ENCODE measurements at places on chromosomes 3 and 15.

DNA sequence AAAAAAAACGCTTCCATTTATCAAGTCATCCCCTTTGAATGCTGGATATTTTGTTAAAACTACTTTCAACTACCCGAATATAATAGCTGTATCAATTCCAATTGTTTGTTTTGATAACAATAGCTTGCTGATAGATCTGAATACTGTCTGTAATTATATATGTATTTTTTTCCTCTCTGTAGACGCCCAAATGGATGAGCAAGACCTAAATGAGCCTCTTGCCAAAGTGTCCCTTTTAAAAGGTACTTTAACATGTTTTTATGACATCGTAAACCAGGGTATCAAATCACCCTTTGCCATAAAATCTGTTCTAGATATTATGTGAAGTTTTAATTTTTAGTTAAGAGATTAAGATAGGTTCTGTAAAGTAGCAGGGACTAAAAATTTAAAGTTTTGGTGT lies 111.5 kb upstream of the FLNB start:
- no peak for DNase-seq

- no peak for DNase-seq
Observed at GRCh38 chr3:82093641-82094040, 332.2 kb upstream of the GBE1 start.

GRCh38 chr3:69748503-69748902 lies 9.2 kb downstream of the MITF start:
- DNase-seq = no peak

DNA sequence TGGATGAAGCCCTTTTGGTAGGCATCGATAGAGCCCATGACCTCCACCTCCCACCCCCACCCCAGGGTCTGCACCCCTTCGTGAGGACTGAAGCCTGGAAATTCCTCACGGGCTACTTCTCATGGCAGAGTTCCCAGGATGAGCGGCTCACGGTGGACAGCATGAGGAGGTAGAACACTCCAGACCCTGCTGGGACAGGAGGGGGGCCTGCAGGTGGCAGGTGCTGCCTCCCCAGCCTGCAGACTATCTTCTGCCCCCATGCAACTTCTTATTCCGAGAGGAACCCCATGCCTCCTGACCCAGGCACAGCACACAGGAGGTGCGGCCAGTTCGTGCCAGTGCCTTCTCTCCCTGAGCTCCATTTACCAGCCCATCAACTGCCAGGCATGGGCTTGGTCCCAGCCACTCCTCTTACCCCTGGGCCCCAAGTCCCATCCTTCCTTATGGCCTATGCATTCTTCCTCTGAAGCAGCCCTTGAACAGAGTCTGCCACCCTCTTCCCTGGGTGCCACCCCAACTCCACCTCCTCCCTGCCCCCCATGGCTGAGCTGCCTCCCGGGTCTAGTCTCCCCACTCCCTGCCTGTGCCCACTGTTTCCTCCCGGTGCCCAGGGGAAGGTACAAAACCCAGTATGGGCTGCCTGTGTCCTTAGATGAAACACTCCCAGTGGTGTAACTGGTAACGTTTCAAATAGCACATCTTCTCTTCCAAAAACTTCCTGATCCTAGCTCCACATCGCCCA lies 8.4 kb downstream of the TBC1D21 start:
- DNase-seq = no peak

DNA sequence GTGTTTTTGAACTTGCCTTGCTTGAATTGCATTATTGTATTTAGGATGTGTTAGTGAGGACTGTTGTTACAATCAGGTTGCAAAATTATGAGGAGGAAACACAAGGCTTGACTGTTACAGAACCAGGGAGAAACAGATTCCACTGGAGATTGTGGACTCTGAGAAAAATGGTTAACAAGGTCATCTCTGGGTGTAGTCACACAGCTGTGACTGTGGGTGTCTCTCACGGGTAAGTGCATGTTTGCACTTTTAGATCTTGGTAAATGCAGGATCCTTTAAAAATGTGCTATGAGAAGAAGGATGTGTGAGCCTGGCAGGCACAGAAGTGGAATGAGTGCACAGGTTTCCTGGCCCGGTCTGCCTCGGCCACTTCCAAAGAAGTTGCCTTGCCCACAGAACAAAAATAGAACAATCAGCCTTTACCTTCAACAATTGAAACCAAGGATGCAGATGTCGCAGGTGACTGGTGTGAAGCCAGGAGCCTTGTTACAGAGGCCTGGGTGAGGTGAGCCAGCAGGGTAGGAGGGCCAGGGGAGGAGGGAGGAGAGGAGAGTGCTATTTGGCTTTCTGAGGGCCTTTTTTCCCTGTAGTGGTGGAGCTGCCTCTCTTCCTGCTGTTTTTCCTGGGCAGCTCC lies 68.0 kb downstream of the ABHD5 start:
- no peak for DNase-seq

DNA sequence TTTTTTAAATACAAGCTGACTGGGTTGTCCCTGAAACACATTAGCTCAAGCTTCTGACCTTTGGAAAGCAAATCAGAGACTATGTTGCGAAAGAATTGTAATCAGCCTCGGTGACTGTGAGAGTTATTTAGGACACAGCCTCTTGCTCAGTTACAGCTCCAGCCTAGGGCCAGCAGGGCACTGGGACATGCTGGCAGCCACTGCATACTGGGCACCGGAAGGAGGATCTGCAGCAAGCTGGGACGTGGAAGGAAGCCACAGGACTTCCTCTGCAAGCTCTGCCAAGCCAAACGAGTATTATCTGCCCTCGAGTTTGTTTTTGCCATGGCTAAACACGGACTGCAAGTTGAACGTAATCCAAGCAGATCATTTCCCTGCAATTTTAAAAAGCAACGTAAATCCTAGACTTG lies 24.4 kb upstream of the COPG1 start:
- no peak for DNase-seq

DNA sequence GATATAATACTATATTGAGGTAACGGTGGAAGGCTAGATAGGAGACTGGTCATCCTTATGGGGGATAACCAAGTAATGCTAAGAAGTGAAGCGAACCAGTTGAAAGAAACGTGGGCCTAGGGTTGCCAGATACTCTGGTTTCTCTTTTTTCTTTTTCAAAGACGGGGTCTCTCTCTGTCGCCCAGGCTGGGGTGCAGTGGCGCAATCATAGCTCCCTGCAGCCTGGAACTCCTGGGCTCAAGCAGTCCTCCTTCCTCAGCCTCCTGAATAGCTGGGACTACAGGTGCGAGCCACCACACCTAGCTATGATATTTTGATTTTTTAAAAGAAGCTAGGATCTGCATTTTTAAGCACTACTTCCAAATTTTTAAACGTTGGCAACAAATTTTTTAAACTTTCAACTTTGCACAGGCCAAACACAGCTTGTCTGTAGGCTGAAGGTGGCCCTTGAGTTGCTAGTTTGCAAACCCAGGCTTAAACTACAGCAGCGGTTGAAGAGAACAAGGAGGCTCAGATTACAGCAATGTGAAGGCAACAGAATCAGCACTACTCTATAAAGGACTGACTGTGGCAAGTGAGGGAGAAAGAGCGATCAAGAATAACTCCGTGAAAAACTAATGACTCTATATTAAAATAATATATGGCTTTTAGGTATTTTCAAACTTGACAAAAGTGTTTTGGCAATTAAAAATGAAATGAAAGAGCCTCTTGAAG lies 1.2 kb upstream of the RUBCN start:
- no peak for DNase-seq

GRCh38 chr15:37880009-37880834 lies 54.2 kb upstream of the TMCO5A start:
- no peak for DNase-seq

DNA sequence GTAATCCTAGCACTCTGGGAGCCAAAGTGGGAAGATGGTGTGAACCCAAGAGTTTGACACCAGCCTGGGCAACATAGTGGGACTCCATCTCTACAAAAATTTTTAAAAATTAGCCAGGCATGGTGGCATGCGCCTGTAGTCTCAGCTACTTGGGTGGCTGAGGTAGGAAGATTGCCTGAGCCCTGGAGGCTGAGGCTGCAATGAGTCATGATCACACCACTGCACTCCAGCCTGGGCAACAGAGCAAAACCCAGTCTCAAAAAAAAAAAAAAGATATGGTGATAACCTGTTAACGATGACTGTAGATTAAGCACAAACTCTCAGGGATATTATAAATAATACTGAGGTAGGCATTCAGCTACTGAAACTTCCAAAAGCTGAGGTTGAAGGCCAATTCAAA lies 107.5 kb downstream of the SLC49A4 start:
- no peak for DNase-seq

DNA sequence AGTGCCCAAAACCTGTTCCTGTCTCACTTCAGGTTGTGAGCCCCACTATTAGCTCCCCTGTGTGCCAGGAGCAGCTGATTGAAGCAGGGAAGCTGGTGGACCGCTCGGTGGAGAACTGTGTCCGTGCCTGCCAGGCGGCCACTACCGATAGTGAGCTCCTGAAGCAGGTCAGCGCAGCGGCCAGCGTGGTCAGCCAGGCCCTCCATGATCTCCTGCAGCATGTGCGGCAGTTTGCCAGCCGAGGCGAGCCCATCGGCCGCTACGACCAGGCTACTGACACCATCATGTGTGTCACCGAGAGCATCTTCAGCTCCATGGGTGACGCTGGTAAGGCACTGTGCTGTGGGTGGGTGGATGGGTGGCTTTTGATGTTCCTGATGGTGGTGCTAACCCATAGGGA lies 334.1 kb upstream of the TPM1 start:
- DNase-seq = no peak

DNA sequence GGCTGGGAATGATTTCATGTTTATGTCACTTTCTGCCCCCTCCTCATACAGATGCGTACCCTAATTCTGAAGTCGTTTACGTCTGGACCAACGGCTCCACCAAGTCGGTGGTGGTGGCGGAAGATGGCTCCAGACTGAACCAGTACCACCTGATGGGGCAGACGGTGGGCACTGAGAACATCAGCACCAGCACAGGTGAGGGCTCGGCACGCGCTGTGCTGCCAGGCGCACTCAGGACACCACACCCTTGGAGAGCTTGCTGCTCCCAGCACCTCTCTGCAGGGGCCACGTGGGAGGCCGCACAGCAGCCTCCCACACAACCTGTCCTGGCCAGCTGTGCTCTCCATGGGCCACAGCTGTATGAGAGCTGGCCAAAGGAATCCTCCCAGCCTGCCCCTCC lies 33.8 kb upstream of the GABRG3 start:
- no peak for DNase-seq

All from activated CD8-positive, alpha-beta memory T cell treated with anti-CD3 and anti-CD28 coated beads for 4 hours (primary cell).